ENCODE measurements at places on chromosomes 2 and 18. TPM values are rescaled to one million over a fixed set of nuclear protein-coding genes. Genes with fewer than 3 reads are reported as not detected.

Gene AGAP1
- 33.4 TPM for total RNA-seq

DNA sequence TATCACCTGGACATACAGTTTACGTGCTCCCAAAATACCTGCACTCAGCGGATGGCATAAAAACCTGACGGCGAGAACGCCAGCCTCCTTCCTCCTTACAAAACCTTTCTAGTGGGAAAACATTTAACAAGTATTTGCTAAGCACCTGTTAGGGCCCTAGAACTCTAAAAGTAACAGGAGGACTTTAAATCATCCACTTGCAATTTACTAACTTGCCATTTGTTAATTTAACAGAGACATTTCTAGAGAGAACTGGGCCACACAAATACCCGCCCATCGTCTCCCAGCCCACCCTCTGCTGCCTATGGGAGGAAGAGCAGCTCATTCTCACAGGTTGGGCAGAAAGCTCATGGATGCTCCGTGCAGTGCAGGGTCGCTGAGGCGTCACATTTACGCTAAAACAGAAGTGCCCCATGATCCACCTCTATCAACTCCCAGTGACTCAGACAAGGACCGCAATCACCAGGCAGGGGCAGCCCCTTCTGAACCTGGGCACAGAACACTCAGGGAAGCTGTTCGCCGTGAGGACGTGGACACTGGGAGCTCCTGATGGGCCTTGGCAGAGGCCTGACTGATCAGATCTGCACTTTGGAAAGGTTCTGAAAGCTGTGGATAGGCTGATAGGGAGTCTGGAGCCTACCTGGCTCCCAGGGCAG lies 106.9 kb downstream of the HDAC4 start:
- no peak for DNase-seq

- no peak for DNase-seq
Measured at GRCh38 chr18:27964811-27965210, 212.1 kb downstream of the CDH2 start.

Gene ACMSD
- total RNA-seq = not detected

DNA sequence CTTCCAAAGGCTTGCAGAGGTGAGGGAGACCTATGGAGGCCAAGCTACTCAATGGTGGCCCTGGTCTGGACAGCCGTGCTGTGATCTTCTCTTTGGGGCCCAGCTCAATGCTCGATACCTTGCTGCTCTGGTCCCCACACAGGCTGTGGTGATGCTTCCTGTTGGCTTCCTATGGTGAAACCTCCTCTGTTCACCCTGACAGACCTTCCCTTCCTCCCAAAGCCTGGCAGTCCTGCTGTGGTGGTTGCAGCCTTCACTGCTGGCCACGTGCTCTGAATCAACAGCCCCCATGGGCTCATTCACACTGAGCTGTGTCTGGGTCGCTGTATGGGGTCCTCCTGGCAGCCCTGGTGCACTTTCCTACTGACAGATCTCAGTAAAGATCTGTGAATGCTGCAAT lies 31.0 kb upstream of the GALR1 start:
- no peak for DNase-seq

DNA sequence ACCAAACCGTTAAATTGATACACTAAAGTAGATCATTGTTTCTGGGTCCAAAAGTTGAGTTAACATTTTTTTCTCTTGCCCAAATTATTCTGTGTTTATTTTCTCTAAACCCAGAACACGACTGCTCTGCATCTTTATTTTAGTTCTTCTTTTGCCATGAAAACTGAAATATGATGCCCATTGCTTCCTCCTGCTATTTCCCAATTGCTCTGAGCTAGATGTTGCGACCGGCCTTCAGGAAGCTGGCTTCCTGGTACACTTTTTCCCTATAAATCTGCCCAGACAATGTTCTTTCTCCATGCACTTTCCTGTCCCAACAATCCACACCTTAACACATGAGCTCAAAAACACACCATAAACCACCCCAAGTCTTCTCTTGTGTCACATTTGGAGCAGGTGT lies 501.4 kb downstream of the FBXO15 start:
- no peak for DNase-seq

- DNase-seq = no peak
Measured at GRCh38 chr2:151762694-151763093, 28.4 kb upstream of the NEB start.

- peak; percentile 67 for DNase-seq
Measured at GRCh38 chr2:118223992-118224894, 136.0 kb downstream of the INSIG2 start.

GRCh38 chr2:177970670-177971454 lies 101.7 kb downstream of the PDE11A start:
- no peak for DNase-seq
